ENCODE measurements at places on chromosomes 2 and 18.
A peak's percentile ranks its signal among the peaks of the same experiment; 100 is the strongest.

DNA sequence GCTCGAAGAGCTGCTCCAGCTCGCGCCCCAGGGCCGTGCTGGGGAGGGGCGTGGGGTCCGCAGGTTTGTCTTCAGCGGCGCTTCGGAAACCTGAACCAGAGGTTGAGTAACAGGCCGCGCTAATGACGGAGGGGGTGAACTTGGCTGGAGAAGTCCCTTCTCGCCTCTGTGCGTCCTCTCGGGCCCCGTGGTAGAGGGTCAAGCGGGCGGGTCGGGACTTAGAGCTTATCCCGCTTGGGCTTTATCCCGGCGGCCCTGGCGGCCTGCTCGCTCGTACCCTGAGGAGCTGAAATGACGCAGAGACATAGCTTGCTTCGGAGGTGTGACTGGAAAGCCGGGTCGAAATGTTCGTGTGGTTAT, 479 bp downstream of the RNMT start:
- peak; percentile 90 for DNase-seq

DNA sequence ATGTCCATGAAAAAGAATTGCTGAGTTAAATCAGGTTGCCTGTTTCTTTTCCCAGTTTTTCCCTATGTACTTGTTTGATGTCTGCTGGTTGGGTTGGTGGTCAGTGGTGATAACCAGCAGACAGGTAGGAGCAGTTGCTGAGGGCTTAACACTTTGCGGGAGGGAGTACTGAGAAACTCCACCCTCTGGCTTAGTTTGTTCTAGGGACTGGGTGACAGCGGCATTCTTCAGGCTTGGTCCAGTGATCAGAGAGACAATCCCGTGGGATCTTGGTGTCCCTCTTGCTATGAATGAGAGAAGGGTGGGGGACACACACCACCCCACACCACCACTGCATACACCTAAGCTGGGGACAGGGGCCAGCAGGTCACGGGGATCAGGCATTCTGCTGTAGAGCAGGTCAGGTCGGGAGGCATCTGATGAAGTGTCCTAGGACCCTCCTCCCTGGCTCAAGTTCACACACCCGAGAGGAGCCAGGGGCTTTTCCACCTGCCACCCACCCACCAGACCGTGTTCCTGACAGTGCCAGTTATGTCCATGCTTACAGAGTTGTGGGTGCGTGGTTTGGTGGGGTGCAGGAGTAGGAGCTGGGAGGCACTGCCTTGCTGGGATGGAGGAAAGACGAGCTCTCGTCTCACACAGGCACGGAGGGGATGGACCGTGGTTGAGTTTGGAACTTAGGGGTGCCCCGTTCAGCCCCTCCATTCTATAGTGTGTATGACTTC, 21.3 kb upstream of the ALLC start:
- peak; percentile 54 for DNase-seq

DNA sequence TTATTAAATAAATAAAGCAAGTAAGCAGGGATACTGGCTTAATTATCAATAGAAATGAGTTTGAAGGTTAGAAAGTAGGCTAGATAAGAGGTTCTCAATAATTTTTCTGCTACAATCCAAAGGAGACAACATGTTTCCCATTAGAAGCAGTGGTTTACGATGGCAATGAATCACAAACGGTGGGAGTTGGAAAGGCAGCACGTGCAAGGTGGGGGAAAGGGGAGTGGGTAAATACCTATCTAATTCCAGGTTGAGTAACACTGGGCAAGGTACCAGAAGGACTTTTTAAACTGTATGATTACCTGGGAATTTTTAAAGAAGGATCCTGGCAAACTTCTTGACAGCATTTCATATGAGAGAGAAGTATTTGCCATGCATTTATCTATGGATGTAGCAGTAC, 289.9 kb downstream of the NBAS start:
- DNase-seq, result no peak

- no peak for DNase-seq
These were observed 102.7 kb downstream of the UBE2E3 start for GRCh38 chr2:181083140-181083539.

DNA sequence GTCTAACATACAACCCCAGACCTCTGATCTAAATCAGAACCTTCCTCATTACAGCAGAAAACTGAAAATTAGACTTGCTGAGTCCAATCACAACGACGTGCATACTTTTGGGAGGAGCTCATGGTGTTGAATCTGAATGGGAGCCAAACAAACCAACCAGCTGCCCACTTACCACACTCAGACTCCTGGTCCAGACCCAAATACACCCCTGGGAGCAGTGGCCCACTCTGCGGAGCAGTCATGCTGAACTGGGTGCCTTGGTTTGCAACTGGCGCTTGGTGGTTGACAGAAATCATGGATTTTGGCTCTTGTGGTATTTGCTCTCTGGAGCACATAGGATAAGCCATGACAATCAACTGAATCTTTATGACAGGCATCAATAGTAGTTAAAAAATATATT, 253.6 kb upstream of the TNP1 start:
- no peak for DNase-seq

- DNase-seq, result no peak
These were observed 4.9 kb downstream of the ANTXR1 start for GRCh38 chr2:69017835-69018234.

DNA sequence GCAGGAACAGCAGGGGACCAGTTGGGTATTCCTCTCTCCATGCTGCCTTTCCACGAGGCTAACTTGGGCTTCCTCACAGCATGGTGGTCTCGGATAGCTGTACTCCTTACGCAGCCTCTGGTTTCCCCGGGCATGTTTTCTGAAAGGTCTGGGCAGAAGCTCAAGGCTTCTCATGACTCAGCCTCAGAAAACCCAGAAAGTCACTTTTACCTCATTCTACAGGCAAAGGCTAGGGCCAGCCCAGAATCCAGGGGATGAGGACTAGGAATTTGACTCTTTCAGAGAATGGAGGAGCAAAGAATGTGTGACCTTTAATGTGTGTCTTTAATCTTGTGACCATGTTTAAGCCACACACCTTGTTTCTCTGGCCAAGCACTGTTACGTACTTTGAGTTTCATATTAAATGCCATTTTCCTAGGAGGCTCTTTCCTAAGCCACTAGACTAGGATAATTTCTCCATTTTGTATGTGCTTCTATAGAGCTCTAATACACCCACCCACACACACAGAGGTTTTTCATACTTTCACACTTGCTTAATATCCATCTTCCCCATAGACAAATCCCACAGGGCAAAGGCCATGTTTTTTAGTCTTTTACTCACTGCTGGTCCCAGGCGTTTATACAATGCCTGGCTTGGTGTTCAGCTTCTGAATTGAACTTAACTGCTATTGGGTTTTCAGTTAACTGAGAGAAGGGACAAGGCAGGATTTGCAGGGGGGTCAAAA, 77.3 kb downstream of the LONRF2 start:
- DNase-seq, result peak; percentile 41

DNA sequence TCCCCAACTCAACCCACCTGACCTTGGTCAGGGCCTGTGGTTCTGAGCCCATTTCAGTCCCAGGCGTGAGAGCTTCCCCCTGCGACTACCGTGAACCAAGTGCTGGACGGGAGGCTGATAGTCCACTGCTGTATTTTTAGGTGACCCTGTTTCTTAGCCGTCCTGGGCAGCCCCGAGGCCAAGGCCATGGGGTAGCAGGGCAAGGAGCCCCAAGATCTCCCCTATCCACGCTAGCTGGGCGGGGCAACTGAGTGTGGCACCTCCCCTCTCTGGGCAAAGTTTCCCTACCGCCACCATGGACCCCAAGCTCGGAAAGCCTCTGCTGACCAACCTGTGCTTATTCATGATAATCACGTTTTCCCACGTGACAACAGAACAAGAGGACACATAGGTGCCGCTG, 583 bp upstream of the KLHL30 start:
- DNase-seq, result no peak

DNA sequence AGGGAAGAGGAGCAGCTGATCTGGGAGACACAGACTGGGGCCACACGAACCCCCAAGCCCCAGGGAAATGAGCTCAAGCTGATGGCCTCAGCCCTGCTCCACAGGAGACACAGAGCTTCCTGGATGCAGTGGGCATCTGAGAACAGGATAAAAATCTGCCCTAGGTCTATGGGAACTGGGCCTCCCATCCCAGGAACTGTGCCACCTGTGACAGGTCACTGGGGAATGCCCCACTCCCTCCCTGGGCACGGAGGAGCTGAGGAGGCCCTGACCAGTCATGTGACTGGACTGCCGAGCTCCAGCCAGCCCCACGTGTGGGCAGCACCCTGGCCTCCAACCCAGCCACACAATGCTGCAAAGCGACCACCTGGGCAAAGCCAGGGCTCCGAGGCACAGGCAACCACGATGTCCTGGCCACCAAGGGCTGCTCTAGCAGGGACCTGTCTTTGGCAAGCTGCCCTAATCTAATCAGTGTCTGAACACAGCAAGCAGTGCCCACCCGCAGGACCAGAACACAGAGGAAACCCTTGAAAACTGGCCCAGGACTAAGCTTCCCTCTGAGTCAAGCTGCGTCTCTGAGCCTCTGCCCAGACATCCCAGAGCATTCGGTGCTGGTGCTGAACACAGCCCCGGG, 57.8 kb upstream of the ID2 start:
- peak; percentile 64 for DNase-seq

DNA sequence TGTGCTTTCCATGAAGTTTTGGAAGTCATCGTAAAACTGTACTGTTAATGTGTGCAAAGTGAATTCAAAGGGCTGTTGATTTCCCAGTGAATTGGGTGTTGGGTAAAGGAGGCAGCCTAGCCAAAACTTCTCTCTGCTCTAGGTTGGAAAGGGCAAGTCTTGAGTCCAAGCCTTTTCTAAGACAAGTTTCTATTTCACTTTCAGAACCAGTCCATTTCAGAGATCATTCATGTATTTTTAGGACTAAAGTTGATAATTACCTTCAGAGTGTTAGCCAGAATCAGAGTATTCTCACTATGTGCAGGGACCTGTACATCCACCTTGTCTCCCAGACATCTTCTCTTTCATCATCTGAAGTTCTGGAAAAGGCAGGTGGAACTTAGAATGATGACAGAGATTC, 636.1 kb upstream of the KLHL29 start:
- no peak for DNase-seq

- DNase-seq, result no peak
These were observed 55.7 kb downstream of the NPAS2 start for GRCh38 chr2:100875516-100876230.

DNA sequence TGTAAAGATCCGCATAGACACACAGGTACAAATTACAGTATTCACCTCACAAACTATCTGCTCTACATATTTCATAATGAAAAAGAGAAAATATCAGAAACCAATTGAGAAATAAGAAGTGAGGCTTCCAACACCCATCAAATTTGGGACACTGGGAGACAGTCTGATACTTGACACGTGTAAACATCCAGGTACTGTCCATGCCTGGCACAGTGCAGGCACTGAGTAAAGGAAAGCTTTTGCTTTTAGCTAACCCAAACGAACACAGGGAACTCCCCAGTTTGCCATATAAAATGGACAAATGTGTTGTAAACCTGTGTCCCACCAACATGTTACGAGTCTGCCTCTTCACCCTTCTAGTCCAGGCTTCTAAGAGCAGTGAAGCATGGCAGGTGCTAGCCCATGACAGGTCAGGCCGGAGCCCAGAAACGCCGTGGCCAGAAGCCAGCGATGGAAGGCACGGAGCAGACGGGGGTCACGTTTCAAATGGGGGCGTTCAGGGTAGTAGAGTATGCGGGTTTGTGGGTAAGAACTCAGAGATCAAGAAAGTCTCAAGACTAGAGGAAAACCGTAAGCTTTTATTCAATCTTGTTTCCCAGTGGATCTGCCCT, 27.0 kb downstream of the CDH2 start:
- no peak for DNase-seq

- no peak for DNase-seq
These were observed 297.3 kb downstream of the CYP26B1 start for GRCh38 chr2:71850306-71850801.

DNA sequence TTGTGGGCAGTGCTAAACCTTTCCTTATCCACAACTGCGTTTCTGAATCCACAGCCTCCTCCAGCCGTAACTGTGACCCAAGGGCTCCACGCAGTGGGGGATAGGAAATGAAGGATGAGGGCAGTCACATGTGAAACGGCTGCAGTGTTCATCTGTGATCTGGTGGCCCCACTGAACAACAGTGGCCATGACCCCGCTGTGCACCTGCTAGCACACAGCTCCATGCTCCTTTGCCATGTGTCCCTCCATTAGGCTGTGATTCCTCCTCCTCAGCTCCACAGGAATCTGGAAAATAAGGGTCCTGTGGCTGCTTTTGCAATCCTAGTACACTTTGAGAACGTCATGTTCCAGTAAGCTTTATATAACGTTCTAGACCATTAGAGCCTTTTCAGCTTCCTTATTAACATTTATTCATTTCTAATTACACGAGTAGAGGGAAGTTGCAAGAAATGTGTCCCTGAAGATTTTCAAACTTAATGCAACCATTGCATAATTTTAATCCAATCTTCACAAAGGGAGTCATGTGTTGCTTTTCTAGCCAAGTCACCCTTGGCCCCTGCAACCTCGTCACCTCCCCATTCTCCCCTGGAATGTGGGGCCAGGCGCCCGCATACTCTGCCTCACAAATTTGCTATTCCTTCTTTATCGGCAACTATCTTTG, 7.1 kb upstream of the NAPG start:
- DNase-seq, result no peak

GRCh38 chr2:122100346-122100745, 344.9 kb downstream of the TSN start:
- no peak for DNase-seq

DNA sequence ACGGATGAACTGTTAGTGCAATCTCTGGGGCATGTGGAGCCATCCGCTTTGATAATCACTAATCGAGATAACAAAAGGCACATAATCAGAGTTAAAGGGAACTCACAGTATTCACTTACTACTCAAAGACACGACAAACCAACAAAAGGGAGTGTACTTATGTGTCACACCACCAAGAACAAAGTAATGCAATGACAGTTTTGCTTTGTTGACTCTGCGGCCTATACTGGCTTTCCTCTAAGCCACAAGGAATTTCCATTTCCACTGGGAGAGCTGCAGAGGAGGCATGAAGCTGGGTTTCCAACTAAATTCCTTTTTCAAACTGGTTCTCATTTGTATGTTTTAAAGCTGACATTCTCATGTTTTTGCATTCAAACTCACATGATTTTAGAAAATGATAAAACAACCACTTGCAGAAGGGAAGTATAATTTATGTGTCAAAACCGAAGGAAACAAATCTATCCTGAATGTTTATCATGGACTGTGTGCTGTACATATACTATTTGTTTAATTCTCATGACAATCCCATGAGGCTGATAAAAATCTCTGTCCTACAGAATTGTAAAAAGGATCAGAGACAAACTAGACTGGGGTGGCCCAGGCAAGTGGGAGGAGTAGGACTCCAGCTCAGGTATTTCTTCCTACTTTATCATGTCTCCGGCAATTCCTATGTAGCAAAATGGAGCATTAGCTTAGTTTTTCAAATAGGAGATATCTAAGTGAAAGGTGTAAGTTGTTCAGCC, 149.6 kb upstream of the SMAD7 start:
- DNase-seq, result no peak

DNA sequence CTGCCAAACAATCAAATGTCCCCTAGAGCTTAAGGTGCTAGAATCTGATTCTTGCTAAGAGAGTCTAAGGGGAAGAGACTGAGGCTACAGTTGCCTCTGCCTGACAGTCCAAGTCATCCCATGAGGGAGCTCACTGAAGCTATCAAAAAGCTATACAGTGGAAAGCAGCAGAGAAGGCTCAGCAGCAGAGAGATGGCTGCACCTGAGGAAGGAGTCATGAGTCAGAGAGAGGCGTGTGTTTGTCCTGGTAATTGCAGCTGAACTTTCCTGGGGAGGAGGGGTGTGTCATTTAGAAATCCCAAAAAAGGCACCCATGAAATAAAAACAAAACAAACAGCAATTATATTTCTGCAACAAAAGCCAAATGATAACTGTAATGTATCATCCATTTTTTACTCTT, 305.2 kb upstream of the UBE2E3 start:
- no peak for DNase-seq

GRCh38 chr2:177612659-177613058, 220.1 kb downstream of the AGPS start:
- no peak for DNase-seq
